Inflammatory macrophage (primary cell): ENCODE measurements at places on chromosomes 2 and 18.
A peak's percentile ranks its signal among the peaks of the same experiment; 100 is the strongest.

DNA sequence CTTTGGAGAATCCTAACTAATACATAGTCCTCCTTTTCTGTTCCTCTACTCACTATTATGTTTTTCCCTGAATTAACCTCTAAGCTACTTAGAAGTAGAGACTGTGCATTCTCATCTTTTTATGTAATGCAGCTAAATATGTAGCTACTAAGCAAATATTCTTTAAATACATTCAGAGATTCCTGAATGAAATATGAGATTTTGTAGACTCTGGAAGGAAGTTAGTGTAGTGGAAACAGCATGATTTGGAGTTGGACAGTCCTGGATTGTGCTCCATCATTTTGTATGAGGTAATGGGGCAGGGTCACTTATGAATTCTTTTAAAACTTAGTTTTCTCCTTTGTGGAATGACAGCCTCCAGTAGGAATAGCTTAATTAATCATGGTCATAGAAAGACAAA, 24.7 kb upstream of the NT5C1B start:
- no peak for DNase-seq

DNA sequence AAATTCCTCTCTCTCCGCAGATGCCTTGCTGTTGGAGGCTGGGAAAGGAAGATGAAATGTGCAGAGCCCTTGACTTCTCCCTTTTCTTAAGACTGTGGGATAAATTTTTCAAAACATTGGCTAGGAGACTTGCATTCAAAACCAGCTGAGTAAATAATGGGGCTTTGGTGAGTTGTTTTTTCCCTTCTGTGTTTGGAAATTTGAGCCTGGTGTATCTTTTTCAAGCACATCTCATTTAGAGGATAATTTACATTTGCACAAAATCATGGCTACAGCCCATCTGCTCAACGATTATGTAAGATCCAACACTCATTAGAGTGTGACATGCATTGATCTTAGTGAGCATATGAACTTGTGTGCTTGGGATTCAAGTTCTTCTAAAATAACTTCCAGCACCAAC, 112.1 kb upstream of the ATP8B1 start:
- no peak for DNase-seq

DNA sequence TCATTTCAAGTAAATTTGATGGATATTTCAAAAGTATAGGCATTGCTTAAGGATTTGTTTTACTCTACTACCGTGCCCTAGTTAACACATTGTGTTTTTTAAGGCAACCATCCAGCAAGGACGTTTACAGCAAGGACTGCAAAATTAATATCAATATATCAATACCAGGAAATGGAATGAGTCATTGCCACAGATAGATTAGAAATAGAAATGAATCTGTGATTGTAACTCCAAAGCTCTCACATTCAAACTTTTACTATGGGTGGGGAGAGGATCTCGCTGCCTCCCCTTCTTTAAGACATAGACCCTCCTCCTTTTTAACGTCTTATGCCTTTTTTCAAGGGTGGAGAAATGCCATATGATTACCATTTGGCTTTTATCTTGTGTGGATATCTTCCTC, 3.8 kb downstream of the CD28 start:
- no peak for DNase-seq

- DNase-seq = no peak
Observed at GRCh38 chr2:154637456-154637855, 61.0 kb upstream of the KCNJ3 start.

GRCh38 chr2:160322320-160322719, 122.2 kb upstream of the ITGB6 start:
- no peak for DNase-seq

GRCh38 chr18:42418121-42418520, 463.1 kb downstream of the PIK3C3 start:
- no peak for DNase-seq

DNA sequence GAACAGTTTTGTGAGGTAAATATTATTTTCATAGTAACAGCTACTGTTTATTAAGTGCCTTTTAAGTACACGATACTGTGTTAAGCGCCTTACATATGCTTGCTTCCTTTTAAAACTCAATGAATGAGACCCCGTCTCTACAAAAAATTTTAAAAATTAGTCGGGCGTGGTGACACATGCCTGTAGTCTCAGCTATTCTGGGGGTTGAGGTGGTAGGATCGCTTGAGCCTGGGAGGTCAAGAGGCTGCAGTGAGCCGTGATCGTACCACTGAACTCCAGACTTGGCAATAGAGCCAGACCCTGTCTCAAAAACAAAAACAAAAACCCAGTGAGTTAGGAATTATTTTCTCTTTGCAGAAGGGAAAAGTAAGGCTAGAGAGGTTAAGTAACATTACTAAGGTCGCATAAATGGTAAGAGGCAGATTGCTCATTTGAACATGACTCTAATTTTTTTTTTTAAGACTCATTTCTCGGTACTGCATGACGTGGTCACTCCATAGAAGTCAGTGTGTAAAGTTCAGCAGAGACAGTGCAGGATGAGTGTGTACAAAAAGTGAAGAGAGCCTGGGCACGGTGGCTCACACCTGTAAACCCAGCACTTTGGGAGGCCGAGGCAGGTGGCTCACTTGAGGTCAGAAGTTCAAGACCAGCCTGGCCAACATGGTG, 1.1 kb downstream of the METAP1D start:
- DNase-seq = no peak

DNA sequence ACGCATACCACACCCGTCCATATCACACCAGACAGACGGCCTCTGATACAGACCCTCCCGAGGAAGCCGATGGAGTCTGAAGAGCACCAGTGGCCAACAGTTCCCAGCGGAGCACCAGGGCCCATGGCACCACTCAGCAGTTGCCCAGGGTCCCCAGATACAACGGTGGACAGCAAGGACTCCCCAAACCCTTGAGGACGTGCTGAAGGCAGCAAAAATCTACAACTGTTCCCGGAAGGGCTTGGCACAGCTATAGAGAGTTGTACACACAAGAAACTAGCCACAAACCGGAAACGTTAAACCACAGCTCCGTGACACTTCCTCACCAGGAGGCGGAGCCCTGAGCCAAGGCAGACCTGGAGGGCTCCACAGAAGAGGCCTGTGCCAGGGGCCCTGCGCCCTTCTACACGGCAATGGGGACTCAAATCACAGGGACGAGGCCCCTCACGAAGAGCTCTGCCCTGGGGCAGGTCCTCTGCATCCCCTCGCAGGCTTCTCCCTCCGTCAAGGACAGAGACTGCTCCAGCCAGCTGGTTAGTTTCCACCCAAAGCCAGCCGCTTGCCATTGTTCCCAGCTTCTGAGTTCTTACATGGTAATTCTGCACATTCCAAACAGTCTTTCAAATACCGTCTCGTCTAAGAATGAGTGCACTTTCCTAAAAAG, 133.4 kb downstream of the HDAC4 start:
- DNase-seq = peak; percentile 90

GRCh38 chr2:192957425-192957824, 762.7 kb upstream of the TMEFF2 start:
- DNase-seq = no peak

- no peak for DNase-seq
Observed at GRCh38 chr18:60092073-60092472, 192.3 kb downstream of the PMAIP1 start.
